ENCODE measurements at places on chromosomes 3 and 15.

DNA sequence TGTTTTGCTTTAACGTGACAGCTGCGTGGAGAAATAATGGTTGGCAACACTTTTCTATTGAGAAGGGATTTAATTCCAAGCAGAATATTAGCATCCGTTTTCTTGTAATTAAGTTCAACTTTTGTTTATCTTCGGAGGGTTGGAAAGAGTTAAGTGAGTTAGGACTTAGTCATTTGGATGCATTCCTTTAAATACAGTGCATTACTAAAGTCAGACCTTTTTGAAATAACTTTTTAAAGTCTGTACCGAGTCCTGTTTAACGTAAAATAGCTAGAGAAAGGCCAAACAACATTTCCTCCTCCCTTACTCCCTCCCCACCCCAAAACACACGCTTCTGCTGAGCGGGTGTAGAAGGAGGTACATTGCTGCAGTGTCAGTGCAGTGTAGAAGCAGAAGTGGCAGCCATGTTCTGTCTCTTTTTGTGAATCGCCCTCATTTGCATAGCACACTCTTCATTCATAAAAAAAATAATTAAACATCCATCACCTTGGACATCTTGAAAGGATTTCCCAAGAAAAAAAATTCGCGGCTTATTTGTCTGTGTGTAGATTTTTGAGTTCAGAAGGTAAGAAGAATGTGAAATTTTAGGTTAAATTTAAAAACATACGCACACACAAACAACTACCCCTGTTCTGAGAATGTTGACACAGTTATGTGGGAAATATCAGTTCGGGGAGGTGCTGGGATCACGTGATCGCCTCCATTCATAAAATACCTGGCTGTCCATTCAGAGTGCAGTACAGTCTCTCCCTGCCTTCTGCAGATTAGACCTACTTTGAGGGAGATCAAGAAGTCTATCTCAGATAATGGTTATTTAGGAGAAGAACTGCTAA, 1.6 kb downstream of the SPRED1 start:
- no peak for DNase-seq

DNA sequence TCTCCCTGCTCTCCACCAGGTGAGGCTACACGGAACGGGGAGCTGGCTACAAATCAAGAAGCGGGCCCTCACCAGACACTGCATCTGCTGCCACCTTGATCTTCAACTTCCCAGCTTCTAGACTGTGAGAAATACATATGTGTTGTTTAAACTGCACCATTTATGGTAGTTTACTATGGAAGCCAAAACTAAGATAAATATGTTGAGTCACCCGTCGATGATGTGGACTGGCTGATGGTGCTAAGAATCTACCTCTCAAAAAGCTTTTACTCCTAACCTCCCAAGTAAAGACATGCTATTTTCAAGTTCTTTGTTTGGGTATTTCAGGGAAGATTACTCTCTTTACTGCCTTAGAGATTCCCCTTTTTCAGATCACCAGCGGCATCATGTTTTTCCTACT, 110.9 kb downstream of the VGLL3 start:
- no peak for DNase-seq

GRCh38 chr3:30042274-30042859, 564.0 kb upstream of the TGFBR2 start:
- peak; percentile 66 for DNase-seq

DNA sequence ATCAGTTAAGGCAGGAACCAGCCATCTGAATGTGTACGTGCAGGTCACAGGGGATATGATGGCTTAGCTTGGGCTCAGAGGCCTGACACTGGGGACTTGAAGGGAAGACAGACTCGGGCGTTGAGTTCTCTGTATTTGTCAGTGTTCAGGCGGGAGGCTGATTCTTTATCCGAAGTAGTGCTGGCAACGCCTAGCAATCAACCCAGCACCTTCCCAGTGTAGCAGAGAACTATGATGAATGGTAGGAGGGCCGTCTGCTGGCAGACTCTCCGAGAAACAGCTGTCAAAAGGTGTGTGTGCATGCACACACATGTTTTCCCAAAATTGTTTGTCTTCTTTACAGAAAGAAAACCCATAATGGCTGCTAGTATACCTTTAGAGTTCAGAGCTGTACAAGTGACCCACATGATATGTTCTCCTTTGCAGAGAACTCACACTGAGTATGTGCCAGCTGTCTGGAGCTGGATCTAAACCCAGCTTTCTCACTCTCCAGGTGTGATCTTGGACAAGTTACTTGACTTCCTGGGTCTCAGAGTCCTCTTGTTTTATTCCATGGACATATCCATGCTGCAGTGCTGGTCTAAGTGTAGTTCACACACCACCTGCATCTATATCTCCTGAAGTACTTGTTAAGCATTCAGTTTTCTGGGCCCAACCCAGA, 74.5 kb upstream of the LARS2 start:
- DNase-seq = no peak

DNA sequence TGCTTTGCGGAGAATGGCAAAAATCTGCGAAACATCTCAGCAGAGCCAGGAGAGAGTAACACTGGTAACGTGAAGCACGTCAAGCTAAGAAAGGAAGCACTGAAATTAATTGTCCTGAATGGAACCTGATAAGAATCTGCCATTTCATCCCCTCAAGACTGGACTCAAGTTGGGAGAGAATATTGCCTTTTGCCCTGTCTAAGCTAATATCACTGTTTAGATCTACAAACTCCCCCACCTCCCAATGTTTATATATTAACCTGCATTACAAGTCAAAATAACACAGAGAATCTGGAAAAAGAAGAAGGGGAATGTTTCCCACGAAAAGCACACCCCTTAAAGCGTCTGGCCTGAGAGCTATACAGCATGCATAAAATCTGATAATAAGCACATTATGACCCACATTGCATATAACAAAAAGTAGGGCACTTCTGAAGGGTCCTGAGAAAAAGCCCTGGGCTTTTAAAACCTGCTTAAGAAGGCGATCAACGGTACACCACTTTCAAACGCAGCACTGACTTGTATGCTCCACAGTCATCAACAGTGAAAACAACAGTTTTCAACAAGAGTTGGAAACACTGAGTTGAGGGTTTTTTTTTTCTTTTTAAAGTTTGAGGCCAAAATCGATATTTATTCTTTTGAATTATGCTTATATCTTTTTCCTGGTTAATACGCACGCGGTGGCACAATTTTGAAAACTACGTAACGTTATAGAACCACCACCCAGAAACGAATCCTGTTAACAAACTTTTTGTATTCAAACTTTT, 1.4 kb upstream of the KAT2B start:
- DNase-seq = no peak

DNA sequence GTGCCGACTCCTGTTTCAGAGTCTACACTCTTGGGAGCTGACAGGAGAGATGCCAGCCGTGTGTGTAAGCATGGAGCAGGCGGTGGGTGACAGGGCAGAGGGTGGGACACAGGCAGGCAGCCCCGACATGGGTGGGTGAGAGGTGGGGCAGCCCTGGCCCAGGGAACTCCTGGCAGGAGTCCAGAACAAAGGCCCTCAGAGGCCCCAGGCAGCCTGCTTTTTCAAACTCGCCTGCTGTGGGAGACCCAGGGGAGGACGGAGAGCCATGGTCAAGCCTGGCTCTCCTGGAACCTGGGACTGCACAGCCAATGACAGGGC, 29.3 kb upstream of the SLC41A3 start:
- DNase-seq = no peak

GRCh38 chr3:56838448-56838847, 36.7 kb upstream of the ARHGEF3 start:
- no peak for DNase-seq
